ENCODE measurements at places on chromosomes 7 and 10.

DNA sequence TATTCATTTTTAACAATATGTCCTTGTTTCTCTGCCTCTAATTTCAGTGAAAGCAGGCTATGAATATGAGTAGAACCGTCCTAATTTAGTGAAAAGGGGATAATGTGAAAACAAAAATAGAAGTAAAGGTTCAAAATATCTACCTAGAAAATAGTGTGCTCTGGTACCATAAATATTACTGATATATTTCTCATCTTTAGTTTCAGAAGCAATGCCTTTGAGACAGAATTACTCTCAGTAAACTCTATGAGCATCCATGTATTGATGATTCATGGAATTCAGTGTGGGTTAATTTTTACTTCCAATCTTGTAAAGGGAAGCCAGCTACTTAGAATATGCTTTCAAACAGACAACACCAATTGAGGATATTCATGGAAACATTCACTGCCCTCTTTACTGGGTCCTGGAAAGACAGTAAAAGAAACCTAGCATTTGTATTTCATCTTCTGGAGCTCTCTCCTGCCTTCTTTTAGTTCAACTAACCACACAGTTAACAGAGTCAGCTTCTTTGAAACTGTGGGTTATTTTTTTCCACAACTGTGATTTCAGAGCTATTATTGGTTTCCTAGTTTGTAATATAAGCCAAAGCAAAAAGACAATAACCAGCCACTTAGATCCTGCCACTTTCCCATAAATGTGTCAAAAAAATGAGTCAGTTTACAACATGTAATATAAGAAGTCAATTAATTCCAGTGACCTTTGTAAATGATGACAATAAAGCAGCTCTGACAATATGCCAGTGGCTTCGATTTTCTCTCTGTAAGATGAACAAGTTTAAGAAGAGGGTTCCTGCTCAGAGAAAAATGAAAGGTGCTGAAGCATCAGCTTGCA lies 1.7 kb downstream of the LRRN3 start:
- no peak for DNase-seq

- DNase-seq: no peak
These were observed 4.4 kb upstream of the SEMA3C start for GRCh38 chr7:80923211-80923612.

DNA sequence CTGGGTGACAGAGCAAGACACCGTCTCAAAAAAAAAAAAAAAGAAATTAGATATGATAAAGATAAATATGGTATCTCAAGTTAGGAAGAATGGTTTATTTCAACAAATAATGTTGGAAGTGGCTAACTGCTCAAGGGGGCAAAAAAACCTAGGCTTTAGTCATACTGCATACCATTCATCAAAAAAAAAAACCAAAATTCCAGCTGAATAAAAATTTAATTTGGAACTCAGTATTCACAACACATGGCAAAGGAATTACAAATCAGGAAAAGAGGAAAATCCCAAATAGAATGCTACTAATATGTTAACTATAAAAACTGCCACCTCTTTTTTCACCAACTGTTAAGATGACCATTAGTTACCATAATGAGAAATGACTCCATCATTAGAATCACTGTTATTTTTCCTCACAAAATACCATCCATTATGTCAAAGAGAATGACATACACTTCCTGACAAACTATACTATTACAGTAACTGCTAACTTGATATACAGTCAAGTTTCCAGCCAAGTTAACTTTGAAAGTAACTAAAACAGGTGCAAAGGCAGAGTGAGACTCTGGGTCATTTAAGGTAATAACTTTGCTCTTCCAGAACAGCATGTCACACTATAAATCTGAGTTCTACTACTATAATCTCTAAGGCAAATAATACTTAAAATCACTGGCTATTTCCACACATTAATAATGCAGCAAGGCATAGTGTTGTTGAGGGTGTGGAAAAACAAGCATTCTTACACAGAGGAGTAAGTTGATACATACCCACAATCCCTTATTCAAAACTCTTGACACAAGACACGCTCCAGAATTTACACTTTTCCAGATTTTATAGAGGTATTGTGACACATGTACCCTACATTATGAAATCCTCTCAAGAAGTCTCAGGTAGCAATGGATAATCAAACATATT lies 10.2 kb downstream of the KBTBD2 start:
- DNase-seq: no peak

DNA sequence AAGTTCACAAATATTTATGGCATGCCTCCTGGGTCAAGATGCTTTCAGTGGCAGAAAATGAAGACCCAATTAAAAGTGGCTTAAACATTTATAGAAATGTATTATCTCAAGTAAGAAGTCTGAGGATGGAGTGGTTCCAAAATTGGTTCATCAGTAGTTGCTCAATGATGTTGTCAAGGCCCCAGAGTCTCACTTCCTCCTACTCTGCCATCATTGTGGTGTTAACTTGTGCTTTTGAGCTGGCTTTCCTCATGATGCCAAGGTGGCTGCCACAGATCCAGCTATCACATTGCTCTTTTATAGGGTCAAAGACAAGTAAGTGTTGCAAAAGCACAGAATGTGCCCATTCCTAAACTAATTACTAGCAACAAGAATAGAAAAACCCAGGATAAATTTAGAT lies 404.6 kb upstream of the NRP1 start:
- no peak for DNase-seq

GRCh38 chr7:151987748-151988529 lies 31.7 kb downstream of the GALNTL5 start:
- DNase-seq: no peak

All from iPS DF 19.7 (cell line).